ENCODE measurements at places on chromosomes 6 and 20. TPM values are rescaled to one million over a fixed set of nuclear protein-coding genes. Genes with fewer than 3 reads are reported as not detected.
A peak's percentile ranks its signal among the peaks of the same experiment; 100 is the strongest.

DNA sequence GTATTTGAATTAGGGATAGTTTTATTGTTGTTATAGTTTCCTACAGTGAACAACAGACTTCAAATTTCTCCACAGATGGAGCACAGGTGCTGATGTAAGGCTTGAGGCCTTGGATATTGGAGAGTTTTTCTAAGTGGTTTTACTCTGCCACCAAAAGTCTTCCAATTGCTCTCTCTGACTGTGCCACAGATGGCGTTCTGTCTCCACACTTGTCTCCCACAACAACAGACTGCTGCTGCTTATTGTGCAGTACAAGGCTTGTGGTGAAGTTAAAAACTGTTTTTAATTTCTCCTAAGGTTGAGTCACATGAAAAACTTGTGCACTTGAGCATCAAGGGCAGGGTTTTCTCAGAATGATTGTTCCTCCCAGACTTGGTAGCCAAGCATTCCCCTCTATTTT, 460.9 kb upstream of the KHDRBS2 start:
- no peak overlapping the region for H3K27ac ChIP-seq
- no peaks in the 10 kb centered on the region for H3K27me3 ChIP-seq
- no peaks in the 10 kb centered on the region for H3K4me1 ChIP-seq
- H3K36me3 ChIP-seq = no peaks in the 10 kb centered on the region
- DNase-seq = no peak

The SIRPD gene
- not detected for total RNA-seq

- no peaks in the 10 kb centered on the region for H3K36me3 ChIP-seq
- no peaks in the 10 kb centered on the region for H3K27me3 ChIP-seq
- no peak overlapping the region for H3K4me3 ChIP-seq
These were observed 100.2 kb downstream of the PERP start for GRCh38 chr6:138007014-138007472.

DNA sequence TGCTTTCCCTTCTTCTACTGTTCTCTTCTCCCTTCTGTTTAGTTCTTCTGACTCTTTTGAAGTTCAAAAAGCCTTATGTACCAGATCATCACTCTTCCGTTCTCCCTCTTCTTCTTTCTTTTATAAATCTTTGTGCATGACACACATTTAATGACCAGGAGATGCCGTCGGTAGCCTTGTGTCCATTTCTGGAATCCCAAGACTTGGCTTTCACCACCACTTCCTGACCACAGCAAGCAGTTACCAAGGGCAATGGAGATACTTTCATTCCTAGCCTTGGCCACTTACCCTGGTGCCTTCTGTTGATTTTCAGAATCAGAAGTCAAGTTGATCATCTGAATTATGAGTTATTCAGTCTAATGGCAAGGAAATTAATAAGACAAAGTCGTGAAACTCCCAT, 268.5 kb upstream of the QKI start:
- H3K4me1 ChIP-seq = no peaks in the 10 kb centered on the region
- H3K27ac ChIP-seq = no peak overlapping the region
- DNase-seq = no peak
- no peaks in the 10 kb centered on the region for H3K36me3 ChIP-seq

The ARHGAP40 gene
- not detected for total RNA-seq

The PLA2G7 gene
- under 0.01 TPM for total RNA-seq

The APOBEC2 gene
- total RNA-seq = not detected

DNA sequence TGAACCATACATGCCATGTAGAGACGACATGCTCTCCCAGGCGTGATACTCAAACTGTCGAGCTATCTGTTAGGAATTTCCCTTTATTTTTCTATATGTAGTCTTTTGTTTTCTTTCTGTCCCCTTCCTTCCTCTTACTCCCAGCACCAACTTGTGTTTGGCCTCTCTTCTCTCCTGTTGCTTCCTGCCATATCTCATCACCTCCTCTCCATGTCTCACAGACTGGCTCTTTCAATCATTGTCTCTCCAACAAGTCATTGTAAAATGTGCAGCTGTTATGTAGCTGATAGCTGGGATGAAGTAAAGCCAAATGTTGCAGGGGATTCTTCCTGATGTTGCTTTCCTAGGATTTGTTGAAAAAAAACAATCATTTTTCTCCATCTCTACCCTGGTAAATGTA, 234.5 kb downstream of the TMEM242 start:
- DNase-seq = no peak
- no peaks in the 10 kb centered on the region for H3K27me3 ChIP-seq
- H3K36me3 ChIP-seq = no peaks in the 10 kb centered on the region
- no peak overlapping the region for H3K4me3 ChIP-seq
- H3K4me1 ChIP-seq = peaks cover 7% of the 10 kb centered on the region

GRCh38 chr6:23547851-23548250, 578.2 kb upstream of the NRSN1 start:
- H3K4me1 ChIP-seq = no peaks in the 10 kb centered on the region
- no peaks in the 10 kb centered on the region for H3K27me3 ChIP-seq
- no peak overlapping the region for H3K4me3 ChIP-seq
- H3K36me3 ChIP-seq = no peaks in the 10 kb centered on the region
- no peak for DNase-seq

GRCh38 chr6:79706527-79706926, 75.4 kb downstream of the SH3BGRL2 start:
- H3K27ac ChIP-seq = no peak overlapping the region
- DNase-seq = no peak
- no peaks in the 10 kb centered on the region for H3K36me3 ChIP-seq
- no peaks in the 10 kb centered on the region for H3K4me1 ChIP-seq
- no peak overlapping the region for H3K4me3 ChIP-seq

GRCh38 chr6:129994410-129994809, 24.0 kb upstream of the L3MBTL3 start:
- H3K27ac ChIP-seq = no peak overlapping the region
- H3K4me3 ChIP-seq = no peak overlapping the region
- no peaks in the 10 kb centered on the region for H3K36me3 ChIP-seq
- DNase-seq = no peak

DNA sequence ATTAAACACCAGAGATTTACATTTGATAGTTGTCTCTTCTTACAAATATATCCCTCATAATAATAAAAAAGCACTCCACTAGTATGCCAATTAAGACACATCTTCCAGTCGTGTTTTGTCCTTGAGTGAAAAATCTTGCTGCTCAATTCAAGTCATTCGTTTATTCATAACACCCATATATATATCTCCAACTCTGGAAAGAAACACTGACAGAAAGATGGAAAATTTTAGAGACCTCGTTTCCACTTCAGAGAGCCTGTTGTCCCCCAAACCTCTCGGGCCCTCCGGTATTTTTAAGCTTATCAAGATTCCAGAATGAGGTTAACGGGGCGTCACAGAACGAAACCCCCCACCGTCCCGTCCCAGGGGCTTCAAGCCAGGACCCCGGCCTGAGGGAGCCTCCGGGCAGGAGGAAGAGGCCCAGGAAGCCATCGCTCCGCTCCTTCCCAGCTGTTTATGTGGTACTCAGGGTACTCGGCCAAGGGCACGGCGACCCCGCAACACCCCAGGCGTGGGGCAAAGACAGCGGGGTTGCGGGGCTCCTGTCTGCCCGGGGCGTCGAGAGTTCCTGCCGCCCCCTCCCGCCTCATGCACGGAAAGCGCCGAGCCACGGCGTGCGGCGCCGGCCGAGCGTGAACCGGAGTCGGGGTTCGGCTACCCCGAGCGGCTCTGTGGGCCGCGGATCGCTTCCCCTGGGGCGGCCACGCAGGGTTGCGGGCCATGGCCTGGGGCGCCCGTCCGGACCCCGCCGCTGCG, 623 bp upstream of the SNX9 start:
- H3K27me3 ChIP-seq = no peaks in the 10 kb centered on the region
- no peaks in the 10 kb centered on the region for H3K36me3 ChIP-seq
- peaks cover 3% of the 10 kb centered on the region for H3K4me1 ChIP-seq
- peak overlapping the region; percentile 53 for H3K4me3 ChIP-seq
- DNase-seq = no peak
